Naive thymus-derived CD4-positive, alpha-beta T cell (primary cell): ENCODE measurements at places on chromosomes 16 and 17.

DNA sequence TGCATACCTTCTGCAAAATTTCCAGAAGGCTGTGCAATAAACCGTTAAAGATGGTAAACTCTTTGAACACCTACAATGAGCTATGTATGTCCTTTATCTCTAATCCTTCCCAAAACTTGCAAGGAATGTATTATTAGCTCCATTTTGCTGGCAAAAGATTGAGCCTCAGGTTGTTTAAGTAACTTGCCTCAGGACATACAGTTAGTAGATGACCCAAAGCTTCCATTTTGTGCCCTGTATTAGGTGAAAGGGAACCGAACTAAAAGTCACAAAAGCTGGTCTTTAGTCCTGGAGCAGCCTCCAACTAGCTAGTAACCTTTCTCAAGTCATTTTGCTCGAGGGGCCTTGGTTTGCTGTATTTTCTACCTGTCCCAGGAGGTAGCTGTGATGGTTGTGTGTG lies 4.3 kb downstream of the ADGRG3 start:
- no peak for DNase-seq

DNA sequence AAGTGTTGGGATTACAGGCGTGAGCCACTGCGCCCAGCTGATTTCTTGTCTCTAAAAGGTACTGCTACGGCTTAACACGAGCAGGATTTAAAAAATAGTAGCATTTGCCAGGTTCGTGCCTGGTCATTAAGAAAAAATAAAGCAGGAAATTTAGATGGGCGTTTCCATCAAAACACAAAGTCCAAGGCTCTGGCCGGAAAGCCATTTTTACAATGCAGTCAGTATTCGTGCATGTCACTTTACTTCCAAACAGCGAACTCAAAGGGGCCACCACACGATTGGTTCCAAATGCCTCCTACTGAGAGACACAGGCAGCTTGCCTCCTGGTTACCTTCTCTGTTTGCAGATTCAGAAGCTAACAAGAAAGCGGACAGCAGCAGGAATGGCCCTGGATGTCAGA lies 66.2 kb downstream of the MRM3 start:
- no peak for DNase-seq

- no peak for DNase-seq
Measured at GRCh38 chr17:2054262-2054511, 716 bp upstream of the HIC1 start.

DNA sequence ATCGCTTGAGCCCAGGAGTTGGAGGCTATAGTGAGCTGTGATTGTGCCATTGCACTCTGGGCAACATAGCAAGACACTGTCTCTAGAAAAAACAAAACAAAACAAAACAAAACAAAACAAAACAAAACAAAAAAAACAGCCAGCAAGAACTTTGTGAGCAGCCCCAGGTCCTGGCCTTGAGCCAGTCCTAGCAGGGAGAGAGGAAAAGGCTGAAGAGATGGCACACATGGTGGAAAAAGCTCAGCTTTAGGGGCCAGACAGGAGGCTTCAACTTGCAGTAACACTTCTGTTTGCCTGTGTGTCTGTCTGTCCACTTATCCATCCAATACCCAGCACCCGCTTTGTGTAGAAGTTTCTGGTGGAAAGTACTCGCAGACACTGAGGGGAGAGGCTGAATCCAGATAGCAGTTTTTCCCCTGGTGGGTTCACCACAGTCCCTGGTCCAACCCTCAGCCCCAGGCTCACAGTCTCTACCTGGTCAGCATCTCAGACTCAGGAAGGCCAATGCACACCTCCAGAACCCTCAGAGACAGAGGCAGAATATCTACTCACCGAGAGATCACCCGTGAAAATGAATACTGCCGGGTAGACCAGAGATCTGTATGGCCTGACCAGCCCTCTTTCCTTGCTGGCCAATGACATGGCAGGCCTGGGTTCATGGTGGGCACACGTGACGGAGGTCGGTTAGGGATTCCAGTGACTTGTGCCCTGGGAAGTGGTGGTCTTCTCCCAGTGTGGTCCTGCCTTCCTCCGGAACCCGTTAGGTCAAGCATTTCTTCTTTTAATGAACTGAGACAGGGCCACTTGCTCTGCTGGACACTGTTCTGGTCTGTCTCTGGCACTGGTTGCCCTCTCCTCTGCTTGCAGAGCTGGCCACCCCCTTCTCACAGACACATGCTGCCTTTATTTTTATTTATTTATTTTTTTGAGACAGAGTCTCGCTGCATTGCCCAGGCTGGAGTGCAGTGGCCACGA lies 79.5 kb upstream of the DNAJA2 start:
- DNase-seq = no peak

GRCh38 chr16:55982597-55982996 lies 107.4 kb upstream of the CES5A start:
- no peak for DNase-seq
